Glomerular endothelial cell (primary cell): ENCODE measurements at places on chromosomes 3 and 15. TPM values are rescaled to one million over a fixed set of nuclear protein-coding genes. Genes with fewer than 3 reads are reported as not detected.
A peak's percentile ranks its signal among the peaks of the same experiment; 100 is the strongest.

The WDR93 gene
- total RNA-seq, result not detected in 2 replicates

The COL6A5 gene
- 0.05 TPM in 1 of 2 replicates, not detected in the other for total RNA-seq

- no peak for DNase-seq
These were observed 196.0 kb upstream of the TOPAZ1 start for GRCh38 chr3:44045476-44046275.

DNA sequence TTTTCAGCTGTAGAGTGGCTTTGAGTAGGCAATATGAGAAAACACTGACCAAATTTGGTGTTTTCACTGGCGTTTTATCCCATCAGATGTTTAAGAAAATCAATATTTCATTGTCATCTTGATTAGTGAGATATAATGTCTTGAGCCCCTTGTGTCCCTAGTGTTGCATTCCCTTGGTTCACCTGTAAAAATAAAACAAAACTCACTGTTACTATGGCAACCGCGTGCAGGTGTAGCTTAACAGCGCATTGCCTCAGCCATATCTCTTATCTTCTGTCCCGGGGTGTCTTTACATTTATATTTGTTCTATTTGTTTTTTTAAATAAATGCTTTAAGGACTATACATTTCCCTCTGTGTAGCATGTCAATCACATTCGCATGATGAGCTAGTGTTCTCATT lies 551.6 kb downstream of the ZIC1 start:
- DNase-seq, result no peak

GRCh38 chr3:96813134-96813819 lies 1.1 kb upstream of the EPHA6 start:
- DNase-seq, result peak; percentile 9
